Left renal pelvis (tissue), 4 donors: ENCODE measurements at places on chromosomes 4 and X.

DNA sequence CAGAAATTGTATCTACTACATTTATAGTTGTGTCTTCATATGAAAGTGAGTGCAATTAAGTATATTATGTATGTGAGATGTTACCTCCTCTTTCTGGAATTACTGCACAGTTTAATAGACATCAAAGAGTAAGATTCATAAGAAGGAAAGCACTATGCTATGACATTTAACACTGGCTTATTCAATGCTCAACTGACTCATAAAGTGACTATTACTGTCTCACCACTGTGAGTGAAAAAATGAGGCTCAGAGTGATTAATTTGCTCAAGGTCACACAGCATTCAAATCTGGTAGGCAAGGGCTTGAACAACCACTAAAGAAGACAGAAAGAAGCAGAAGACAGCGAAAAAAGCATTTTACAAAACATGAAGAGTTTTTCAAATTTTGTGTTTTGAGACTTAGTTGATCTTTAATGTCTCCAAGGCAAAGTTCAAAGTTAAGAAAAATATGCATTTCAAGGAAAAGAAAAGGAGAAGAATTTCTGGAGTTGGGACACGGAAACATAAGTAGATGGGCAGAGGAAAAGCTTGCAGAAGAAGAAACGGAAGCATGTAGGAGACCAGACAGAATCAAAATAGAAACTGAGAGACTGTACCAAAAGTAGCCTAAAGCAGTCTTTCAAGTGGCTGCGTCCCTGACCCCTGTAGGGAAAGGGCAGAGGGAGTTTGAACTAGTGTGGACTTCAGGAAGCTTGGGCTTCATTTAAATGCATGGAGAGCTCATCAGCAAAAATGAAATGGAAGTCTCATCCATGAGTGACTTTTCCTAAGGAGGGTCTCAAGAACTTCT is 66.3 kb downstream of the KCNIP4 start:
- no peak for DNase-seq

- DNase-seq, result no peak
Measured at GRCh38 chrX:47854474-47854873, 17.8 kb downstream of the ZNF81 start.

DNA sequence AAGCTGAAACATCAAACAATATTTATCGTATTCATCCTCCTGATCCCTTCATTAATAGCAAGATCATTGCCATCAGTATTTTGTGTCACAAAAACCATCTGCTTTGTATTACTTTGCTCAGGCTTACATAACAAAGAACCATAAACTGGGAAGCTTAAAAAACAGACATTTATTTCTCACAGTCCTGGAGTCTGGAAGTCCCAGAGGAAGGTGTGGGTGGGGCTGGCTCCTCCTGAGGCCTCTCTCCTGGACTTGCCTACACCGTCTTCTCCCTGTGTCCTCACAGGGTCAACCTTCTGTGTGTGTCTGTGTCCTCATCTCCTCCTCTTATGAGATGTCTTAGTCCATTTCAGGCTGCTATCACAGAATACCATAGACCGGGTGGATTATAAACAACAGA is 61.3 kb upstream of the MXRA5 start:
- DNase-seq, result no peak

GRCh38 chrX:109952985-109953905 is 49.7 kb upstream of the TMEM164 start:
- DNase-seq, result no peak

GRCh38 chr4:130850019-130850524 is 1754.1 kb downstream of the C4orf33 start:
- DNase-seq, result no peak

- no peak for DNase-seq
Measured at GRCh38 chr4:4752576-4753401, 106.7 kb upstream of the MSX1 start.

DNA sequence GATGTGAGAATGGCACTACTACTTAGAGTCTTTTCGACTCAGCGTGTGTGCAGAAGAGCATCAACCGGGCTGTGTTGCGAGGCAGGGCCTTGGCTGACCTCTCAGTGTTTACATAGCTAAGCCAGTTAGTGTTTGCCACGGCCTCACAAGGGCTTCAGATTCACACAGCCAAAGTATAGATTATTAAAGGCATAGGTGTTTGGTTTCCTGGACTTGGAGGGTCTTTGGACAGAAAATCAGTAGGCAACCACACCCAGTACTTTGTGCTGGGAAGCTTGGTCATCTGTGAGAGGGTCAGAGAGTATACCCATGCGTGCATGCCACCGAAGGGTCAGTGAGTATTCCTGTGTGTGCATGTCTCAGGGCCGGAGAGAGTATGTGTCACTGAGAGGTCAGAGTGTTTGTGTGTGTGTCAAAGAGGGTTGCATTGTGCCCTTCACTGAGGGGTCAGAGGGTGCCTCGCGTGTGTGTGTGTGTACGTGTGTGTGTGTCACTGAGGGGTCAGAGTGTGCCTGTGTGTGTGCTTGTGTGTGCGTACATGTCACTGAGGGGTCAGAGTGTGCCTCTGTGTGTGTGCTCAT is 69.7 kb upstream of the MSANTD1 start:
- no peak for DNase-seq

GRCh38 chrX:3581609-3582108 is 131.8 kb downstream of the PRKX start:
- DNase-seq, result no peak

GRCh38 chr4:83112231-83112630 is 2.3 kb downstream of the PLAC8 start:
- no peak for DNase-seq

DNA sequence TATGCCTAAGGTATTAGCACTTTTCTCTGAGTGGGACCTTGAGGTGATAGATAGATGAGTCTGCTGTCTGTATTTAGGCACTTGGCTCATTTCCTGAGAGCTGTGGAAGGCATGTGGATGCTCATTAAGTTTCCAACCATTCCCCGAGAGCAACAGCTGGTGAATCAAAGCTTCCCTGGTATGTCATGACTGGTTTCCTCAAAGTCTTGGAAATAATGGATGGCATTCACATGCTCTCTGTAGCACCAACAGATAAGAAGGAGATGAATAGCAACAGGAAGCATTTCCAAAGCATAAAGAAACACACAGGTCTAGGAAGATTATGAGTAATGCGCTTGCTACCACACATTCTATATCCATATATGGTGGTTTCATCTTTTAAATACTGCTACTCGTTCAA is 118.3 kb upstream of the ETNPPL start:
- no peak for DNase-seq

DNA sequence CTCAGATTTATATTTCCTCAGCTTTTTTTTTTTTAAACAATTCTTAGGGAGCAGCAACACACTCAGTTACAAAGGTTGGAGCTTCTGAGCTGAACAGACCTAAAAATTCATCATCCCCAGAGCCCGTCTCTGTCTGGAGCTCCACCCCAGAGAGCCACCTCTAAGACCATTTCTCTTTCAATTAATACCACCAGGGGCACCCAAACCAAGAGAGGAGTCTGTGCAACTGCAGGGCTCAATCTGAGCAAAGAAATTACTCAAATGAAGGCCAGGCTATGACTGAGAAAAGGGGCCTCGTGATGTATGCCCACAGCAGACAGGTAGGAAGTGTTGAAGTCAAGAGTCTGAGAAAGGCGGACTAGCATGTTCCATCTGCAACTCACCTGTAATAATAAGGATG is 95.5 kb downstream of the C4orf51 start:
- no peak for DNase-seq

DNA sequence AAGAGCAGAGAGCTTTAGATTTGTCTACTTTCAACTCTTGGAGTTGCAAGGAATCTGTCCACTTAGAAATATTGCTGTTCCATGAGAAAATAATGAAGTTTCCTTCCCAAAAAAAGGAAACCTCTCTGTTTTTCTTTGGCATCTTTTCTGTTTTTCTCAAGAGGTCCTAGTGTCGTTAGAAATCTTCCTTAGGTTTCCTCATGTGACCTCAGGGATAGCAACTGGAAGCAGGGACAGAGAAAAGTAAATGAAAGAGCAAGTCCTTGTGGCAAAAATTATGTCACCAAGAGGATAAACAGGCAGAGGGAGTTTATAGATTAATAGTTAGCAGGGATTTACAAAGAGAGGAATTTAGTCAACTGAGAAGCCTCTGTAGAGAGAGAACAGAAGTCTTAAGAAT is 478.4 kb upstream of the ADGRL3 start:
- DNase-seq, result no peak

DNA sequence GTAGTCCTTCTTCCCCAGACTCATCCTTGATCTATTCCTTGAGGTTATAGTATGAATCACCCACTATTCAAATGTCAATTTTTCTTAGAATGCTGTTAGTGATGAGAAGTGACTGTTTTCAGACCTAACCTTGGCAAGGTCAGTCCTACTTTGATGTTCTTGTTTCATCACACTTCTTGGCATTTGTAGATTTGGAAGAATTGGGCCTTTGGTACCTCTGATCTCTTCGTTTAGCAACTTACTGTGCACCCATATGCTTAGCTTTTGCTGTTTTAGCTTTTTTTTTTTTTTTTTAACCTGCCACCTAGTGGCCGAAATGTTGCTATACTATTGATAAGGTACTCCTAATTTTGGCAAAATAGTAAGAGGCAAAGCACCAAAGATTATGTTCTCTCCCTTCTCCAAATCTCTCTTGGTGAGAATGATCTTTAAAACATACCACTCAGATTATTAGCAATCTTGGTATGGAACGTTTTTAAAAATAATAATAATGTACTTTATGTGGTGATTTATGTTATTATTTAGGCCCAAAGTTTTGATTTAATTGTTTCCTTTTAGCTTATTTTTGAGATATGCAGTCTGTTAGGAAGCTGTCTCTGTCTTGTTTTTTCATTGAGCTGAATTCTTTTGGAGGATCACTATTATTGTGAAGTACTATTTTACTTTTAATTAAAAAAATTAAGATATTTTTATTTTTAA is 16.6 kb downstream of the DCK start:
- DNase-seq, result no peak

- no peak for DNase-seq
Measured at GRCh38 chr4:2365054-2365912, 53.2 kb downstream of the ZFYVE28 start.

- DNase-seq, result no peak
Measured at GRCh38 chr4:87024201-87024600, 89.4 kb downstream of the AFF1 start.

GRCh38 chrX:132636080-132636479 is 147.2 kb upstream of the MBNL3 start:
- no peak for DNase-seq

DNA sequence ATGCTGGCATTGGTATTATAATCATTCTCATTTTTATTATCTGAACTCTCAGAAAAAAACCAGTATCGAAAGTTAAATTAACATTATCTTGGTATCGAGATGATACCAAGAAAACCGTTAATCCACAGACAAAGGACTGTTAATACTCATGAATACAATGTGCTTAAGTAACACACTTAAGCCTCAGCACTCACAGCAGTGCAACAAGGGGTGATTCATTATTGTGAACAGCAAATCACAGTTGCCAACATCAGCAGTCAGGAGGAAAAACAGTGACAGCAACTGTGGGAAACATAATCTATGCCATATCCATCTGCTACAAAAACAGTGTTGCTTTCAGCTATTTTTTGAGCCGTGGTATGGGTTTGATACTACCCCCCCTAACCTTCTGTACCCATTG is 210.9 kb upstream of the ATOH1 start:
- no peak for DNase-seq

DNA sequence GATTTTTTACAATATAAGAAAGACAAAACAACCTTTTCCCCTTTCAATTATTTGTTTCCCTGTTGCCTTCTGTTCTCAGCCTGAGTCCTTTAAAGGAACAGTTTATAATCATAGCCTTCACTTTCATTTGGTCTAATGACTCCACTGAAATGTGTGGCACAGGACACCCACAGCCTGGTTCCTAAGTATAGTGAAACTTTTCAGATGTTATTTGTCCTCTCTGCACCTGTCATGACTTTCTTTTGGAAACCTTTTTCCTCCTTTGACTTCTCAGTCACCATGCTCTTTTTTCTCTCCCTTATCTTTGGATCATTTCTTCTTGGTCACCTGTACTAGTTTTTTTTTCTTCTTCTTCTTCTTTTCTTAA is 237.8 kb upstream of the ANXA3 start:
- DNase-seq, result no peak

DNA sequence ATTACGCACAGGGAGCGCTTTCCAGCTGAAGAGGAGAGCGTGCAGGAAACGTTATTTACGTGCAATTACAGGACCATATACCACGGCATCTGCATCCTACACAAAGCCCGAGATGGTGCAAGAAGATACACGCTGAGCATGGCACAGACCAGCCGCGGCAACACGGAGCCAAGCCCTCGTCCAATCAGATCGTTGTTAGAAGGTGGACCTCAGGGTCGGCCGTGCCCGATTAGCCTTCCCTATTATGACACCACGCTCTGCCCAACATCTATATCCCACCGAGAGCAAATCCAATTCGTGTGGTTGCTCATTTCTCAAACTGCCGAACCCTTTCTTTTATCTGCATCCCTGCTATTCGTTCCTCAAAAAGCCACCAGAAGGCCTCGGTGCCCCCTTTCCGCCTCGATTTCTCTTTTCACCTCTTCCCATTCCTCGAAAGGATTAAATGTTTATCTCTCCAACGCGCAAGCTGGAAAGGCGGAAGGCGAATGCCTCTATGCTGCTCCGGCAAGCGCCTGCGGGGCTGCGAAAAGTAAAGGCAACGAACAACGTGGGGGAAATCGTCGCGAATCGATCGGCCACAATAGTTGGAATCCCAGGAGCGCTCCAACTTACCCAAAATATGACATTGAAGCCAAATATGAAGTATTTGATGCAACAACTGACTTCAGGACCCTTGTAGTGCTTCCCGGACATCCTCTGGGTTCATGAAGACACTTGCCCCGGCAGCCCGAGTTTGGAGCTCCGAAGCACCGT is 702 bp downstream of the TSPAN5 start:
- peak; percentile 29 for DNase-seq

DNA sequence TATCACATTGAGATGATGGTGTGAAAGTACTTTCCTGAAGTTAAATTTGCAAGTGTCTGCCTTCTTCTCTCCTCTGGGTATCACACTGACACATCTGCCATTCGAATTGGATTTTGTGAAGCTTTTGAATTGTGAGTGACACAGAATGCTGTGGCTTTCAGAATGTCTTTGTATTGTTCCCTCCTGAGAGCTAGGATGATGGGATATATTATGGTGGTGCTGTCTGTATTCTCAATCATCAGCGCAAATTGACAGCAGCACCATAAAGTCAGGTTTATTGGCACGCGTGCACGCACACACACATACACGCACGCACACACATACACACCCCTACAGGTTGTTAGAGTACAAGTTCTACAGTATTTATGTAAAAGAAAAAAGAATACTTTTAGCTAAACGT is 143.3 kb downstream of the AWAT2 start:
- no peak for DNase-seq

DNA sequence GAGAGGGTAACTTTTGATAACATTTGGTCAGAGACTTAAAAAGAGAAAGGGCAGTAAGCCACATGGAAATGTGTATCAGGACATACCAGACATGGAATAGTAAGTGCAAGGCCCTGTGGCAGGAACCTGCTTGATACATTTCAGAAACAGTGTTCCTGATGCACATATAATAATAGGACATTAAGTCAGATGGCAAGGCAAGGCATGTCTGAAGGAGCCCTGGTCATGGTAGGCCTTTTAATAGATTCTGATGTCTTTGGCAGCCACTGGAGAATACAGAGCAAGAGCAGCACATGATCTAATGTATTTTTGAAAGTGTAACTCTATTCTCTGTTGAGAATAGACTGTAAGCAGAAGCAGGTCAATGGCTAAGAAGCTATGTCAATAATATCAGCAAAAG is 279.7 kb downstream of the CAMK2D start:
- no peak for DNase-seq

- DNase-seq, result no peak
Measured at GRCh38 chr4:3250956-3251690, 2.2 kb downstream of the MSANTD1 start.
